Panc1 (cell line): ENCODE measurements at places on chromosomes 4 and X.

DNA sequence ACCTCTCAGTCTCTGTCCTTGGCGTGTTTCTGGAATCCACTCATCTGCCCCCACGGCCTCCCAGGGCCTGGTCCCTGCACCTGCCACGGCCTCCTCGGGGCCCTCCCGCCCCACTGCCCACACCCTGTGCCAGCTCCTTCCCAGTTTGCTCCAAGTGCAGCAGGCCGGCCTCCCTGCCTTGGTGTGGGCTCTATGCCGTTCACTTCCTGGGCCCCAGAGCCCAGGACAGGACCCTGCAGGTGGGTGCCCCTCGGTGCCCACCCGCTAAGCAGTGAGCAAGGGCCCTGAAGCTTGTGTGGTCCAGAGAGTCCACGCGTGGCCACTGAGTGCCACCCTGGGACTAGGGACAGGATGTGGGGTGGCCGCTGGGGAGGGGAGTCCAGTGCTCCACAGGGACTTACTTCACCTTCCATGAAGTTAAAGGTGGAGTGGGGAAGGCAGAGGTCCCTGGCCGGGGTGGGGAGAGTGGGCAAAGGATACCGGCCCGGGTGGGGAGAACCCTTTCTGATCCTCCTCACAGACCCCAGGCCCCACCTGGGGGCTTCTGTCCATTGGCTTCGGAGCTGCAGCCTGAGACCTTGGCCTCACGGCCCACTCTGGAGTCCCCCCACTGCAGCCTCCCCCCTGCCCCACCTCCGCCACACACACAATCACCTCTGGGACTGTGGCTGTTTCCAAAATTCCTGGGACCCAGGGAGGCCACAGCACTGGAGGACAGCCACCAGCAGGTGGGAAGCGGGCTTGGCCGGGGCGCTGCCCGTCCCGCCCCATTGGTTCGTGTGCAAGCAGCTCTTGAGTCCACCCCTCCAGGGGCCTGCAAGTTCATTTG lies 60.0 kb upstream of the NKX1-1 start:
- DNase-seq, result no peak

DNA sequence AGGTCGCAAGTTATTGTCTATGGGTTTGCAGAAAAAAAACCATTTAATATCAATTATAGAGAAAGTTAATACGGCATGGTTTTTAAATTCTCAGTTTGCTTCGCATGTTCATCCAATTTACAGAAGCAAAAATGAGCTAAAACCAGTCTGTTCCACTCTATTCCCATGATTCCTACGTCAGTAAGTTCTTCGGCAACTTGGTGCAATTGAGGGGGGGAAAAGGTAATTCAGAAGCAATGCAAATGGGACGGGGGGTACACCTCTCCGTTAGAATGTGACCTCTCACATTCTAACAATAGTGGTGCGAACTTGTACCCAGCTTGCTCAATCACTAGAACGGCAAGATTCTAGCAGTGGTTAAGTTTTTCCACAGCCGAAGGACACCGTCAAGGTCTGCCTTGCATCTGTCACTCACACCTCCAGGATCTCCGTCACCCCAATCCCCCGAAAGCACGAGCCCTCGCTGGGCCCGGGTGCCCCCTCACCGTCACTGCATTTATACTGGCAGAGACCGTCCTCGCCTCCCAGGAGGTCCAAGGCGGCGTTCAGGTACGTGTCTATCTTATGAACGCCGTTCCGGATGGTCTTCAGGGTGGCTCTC lies 653 bp downstream of the PLA2G12A start:
- no peak for DNase-seq

- DNase-seq, result no peak
Measured at GRCh38 chr4:40196272-40196671, 559 bp upstream of the RHOH start.

DNA sequence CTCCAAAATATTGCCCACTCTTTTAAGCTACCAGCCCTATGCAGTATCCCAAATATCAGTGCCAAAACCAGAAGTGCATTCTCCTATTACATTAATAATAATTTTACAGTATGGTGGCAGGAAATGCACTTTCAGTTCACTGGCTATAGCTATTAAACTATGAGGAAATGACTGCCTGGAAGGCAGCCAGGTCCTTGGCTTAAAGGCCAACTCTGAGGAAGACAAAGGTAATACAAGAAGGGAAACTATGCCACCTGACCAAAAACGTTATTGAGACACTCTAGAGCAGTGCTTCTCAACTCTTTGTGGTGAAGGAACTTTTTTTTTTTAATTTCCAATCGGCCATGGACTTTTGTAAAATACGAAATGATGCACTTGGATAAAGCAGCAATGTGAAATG lies 133.6 kb upstream of the VAMP7 start:
- DNase-seq, result no peak

- no peak for DNase-seq
Measured at GRCh38 chr4:127856196-127856812, 24.4 kb upstream of the PLK4 start.

GRCh38 chr4:41339812-41340809 lies 83.4 kb downstream of the UCHL1 start:
- DNase-seq, result no peak

GRCh38 chr4:154478128-154478527 lies 13.5 kb downstream of the DCHS2 start:
- no peak for DNase-seq

DNA sequence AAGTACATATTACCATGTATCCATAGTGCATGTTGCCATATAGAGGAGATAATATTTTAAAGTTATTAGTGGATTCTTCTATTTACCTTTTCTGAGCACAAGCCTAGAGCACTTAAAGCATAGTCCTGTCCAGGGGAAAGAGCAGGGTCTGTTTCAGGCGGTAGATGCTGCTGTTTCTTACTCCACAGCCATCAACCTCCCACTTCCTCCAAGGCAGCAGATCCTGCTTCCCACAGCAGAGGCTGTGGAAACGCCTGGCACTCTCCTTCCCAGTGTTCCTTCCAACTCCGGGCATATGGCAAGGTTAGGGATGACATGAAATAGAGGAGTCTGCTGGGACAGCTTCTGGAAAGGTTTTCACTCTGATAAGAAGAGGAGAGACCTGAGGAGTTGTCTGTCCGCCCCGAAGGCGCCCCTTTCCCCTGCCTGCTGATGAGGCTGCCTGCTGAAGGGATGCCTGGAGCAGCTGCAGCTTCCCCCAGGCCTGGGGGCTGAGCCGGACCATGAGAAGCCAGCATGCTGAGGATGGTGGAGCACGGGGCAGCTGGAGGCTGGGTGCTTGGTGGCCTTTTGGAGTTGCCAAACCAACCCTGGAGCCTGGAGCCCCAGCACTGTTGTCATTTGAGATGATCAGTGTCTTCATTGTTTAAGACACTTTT lies 43.9 kb upstream of the SLC25A4 start:
- no peak for DNase-seq

DNA sequence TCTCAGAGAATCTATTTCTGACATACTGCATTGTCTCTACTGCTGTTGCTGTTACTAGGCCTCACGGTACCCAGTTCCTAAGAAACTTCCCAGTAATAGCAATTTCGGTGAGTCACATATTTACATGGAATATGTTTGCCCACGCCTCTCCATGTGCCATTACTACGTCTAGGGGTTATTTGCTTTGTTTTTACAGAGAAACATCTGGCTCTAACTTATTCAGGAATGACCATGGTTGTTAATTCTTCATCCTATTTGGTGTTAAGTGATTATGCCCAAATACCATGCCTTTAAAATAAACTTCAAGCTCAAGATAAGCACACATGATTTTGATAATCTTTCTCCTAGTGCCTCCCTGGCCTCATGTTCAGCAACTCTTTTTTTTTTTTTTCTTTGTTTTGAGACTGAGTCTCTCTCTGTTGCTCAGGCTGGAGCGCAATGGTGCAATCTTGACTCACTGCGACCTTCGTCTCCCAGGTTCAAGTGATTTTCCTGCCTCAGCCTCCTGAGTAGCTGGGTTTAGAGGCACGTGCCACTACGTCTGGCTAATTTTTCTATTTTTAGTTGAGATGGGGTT lies 101.0 kb upstream of the HS3ST1 start:
- DNase-seq, result no peak

DNA sequence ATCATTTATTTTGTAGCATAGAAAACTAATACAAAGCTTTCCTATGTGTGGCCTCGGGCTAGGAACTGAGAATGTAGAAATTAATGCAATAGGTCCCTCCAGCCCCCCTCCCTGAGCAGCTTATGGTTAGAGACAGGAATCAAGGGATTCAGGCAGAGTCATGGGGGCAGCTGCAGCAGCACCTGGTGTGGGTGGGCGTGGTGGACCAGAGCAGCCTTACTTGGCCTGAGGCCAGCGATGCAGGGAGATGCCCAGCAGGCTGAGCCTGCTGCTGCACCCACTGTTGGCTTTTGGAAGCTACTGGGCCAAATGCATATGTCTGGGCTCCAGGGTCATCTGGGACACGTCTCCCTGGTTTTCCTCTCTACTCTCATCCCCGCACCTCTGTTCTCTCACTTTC lies 74.0 kb downstream of the STK32B start:
- no peak for DNase-seq

- no peak for DNase-seq
Measured at GRCh38 chr4:6334203-6334887, 64.7 kb downstream of the WFS1 start.

DNA sequence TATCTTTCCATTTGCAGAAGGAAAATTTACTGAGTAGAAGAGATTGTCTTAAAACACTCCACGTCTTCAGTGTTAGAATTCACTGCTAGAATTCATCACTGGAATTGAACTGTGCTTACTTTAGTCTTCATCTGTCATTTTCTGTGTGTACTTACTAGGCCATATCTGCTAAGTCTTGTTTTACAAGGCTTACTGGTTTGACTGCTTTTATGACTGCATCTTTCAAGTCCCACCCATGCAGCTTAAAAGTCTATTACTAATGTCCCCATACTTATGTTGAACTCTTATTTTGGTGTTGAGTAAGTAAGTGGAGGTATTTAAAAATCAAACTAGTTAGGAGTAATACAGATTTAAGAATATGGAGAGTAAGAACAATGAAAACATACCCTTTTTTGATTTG lies 14.6 kb downstream of the CLCN3 start:
- no peak for DNase-seq

GRCh38 chr4:177809791-177810190 lies 367.6 kb upstream of the AGA start:
- DNase-seq, result no peak

DNA sequence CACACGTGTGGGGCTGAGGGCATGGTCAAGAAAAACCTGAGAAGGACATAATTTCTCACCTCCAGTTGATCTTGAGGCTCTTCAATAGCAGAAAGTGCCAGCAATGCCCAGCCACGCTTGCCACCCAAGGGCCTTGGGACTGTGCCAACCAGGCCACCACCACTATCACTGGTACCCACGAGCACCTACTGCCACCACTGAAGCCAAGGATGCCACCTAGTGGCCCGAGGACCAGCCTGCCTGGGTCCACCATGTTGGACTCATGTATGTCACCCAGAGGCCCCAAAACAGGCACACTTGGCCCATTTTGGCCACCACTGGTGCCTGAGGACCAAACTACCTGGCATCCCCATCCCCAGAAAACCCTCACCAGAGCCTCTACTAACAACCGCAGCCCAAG lies 191.8 kb downstream of the ADAM29 start:
- DNase-seq, result no peak

DNA sequence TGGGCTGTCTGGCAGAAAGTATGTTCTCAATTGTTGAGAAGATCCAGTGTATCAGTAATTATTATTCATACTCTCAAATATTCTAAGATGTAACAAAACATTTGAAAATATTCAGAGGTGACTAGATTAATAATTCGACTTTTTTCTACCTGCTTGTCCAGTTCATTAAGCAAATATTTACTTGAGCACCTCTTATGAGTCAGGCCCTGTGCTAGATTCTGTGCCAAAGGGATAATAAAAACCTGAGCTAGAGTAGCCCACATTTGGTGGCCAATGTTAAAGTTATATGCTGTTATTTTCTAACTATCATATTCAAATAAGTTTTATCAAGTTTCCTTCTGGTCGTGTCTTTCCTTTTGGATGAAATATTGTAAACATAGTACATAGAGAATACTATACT lies 58.5 kb downstream of the ARHGAP10 start:
- DNase-seq, result no peak

DNA sequence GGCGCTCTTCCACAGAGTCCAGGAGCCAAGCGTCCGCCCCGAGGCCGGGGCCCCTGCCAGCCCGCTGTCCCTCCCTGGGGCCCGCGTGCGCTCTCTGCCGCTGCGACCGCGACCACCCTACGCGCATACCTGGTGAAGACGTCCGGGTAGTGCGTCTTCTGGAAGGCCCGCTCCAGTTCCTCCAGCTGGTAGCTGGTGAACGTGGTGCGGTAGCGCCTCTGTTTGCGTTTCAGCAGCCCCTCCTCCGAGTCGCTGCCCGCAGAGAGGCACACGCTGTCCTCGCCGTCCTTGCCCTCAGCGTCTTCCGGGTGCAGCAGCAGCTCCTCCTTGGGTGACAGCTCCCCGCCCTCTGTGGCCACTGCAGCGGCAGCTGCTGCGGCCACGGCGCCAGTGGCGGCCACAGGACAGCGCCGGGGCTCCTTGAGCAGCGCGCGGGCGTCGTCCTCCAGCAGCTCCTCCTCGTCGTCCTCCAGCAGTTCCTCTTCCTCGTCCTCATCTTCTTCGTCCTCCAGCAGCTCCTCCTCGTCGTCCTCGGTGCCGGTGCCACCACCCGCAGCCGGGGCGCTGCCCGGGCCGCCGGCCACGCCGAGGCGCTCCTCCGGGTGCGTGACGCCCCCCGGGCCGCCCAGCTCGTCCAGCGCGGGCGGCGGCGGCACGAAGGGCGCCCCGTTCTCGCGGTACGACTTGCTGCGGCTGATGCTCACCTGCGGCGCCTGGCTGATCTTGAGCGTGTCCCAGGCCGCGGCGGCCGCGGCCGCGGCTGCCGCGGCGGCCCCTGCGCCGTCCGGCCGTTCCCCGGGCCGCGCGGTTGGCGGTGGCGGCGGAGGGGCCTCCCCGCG lies 2.8 kb downstream of the ARX start:
- no peak for DNase-seq

GRCh38 chr4:95250544-95251137 lies 298.1 kb downstream of the UNC5C start:
- no peak for DNase-seq

DNA sequence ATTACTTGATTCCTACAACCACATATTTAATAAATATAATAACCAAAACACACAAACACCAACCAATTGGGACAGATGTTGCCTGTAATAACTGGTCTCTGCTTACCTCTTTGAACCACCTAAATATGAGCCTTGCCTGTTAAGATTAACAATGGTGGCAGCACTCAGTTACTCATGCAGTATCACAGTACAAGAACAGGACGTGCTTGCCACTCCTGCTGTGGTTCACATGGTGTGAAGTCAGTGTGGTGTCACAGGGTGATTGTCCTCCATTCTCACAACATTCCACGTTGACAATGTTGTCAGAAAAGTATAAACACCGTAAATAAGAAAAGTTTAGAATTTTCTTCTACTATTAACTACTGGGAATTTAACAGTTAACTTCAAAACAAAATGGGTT lies 365.0 kb downstream of the PPP3CA start:
- no peak for DNase-seq
